Thyroid gland (tissue), 4 donors: ENCODE measurements at places on chromosomes 7 and 10.
A peak's percentile ranks its signal among the peaks of the same experiment; 100 is the strongest.

- DNase-seq: peak; percentile 23
These were observed 7.8 kb downstream of the ELMO1 start for GRCh38 chr7:37440738-37441385.

DNA sequence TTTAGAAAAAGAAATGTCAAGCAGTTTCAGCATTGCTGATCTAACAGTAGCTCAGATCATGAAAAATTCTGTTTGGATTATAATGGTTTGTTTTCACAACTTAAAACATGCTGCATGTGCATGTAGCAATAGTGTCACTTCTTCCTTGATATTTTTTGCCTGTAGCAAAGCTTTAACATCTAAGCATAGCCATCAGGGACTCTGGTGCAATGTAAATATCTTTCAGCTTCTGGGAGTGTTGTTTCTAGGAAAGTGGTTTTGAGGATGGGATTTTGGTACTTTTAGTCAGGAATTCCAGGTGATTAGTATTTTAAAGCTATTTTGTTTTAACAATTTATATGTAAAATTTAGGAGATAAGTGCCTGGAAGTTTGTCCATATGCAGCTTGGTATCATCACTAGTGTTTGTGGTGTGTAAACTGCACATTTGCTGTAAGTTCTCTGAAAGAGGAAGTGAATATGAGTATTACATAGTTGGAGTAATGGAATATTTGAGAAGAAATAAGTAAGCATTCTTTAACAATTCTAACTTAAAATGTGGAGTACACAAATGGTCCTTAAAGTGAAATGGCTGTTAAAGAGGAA, 1.9 kb downstream of the RSBN1L start:
- no peak for DNase-seq

DNA sequence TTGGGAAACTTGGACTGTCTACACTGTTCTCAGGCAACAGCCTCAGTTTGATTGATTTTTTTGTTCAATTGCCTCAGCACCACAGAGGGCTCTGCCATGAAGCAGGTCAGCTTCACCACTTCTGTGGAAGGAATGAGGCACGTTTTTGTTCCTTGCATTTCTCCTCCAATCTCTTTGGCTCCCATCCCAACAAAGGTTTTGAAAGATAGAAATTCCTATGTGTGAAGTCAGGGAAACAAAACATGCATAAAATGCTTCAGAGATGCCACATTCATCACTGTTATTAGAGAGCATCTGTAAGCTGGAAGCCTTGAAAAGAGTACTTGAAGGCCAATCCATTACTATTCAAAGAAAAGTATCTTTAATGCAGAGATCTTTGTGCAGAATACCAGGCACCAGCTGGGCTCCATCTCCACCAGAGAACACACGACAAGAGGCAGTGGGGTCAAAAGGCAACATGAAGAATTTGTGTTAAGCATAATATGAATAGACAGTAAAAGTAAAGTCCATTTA, 249.1 kb upstream of the LYZL1 start:
- no peak for DNase-seq

DNA sequence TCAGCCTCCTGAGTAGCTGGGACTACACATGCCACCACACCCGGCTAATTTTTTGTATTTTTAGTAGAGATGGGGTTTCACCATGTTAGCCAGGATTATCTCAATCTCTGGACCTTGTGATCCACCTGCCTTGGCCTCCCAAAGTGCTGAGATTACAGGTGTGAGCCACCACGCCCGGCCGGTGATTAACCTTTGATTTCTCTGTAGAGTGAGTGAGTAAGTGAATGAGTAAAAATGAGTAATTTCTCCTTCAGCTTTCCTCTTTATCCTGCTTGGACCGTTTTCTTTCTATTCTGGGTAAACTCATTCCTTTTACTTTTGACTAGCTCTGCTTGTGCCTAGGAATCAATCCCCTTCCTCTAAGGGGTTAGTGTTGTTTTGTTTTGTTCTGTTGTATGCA, 36.8 kb downstream of the ST7 start:
- no peak for DNase-seq

DNA sequence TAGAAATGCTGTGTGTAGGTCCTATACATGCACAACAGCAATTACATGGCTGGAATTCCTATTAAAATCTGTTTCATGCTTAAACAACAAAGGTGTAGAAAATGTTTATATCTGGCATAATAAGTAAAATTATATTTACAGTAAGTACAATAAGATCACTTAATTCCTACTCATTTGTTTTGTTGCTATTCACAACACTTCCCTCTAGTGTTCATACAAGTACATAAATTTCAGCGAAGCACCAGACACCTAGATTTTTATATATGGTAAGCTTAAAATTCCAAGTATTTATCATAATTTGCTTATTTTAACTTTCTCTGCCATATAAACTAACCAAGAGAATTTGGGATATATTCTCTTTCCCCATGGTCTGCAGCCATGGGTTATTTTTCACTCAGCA, 51.8 kb upstream of the ANK3 start:
- no peak for DNase-seq

DNA sequence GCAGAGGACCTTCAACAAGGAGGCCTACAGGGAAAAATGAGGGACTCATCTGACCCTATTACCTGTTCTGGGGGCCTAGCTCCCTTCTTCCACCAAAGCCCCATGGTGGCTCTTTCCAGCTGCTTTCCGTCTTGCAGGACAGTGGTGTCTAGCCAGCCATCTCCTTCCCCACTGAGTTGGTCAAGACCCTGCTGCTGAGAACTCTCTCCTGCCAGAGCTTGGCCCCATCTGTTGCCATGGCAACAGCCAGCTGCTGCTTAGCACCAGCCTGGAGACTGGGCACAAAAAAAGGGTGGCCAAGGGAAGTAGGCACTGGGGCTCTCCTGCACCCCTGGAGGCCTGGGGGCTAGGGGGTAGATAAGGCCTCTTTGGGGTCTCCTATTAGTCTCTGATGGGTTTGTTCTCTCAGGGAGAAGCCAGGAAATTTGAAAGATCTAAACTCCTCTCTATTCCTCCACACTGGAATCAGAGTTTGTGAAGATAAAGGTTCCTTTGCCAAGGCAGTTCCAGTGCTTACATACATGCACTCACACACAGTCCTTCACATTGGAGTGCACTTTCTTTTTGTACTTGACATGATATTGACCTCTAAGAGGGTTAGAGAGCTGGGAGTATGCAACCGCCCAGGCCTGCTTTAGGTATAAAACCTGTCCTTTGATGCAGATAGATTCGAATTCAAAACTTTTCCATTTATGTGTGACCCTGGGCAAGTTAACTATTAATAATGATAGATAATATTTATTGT, 15.8 kb downstream of the TSPAN33 start:
- DNase-seq: peak; percentile 42

GRCh38 chr7:51239691-51240090, 76.9 kb downstream of the COBL start:
- DNase-seq: no peak

- no peak for DNase-seq
These were observed 105.6 kb downstream of the ANKRD26 start for GRCh38 chr10:26994743-26995142.

GRCh38 chr7:17971411-17971810, 31.1 kb upstream of the SNX13 start:
- DNase-seq: no peak

- no peak for DNase-seq
These were observed 34.1 kb upstream of the MKI67 start for GRCh38 chr10:128160297-128160711.

GRCh38 chr10:22657566-22658225, 56.7 kb downstream of the PIP4K2A start:
- DNase-seq: peak; percentile 53

DNA sequence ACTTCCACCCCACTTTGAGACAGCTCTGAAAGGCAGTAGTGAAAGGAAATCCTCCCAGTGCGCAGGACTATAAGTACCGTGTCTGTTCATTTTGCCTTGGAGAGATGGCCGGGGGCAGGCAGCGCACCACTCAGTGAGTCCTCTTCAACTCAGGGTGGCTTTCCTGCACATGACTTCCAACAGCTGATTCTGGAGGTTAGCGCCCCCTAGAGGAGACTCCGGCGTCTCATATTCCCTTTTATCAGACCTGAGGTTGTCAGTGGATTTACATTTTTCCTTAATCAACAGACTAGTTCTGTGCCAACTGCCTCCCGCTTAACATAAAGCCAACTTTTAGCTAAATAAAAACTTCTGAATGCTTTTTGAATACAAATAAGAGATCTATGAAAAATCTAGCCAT, 101.0 kb downstream of the HERPUD2 start:
- DNase-seq: no peak

DNA sequence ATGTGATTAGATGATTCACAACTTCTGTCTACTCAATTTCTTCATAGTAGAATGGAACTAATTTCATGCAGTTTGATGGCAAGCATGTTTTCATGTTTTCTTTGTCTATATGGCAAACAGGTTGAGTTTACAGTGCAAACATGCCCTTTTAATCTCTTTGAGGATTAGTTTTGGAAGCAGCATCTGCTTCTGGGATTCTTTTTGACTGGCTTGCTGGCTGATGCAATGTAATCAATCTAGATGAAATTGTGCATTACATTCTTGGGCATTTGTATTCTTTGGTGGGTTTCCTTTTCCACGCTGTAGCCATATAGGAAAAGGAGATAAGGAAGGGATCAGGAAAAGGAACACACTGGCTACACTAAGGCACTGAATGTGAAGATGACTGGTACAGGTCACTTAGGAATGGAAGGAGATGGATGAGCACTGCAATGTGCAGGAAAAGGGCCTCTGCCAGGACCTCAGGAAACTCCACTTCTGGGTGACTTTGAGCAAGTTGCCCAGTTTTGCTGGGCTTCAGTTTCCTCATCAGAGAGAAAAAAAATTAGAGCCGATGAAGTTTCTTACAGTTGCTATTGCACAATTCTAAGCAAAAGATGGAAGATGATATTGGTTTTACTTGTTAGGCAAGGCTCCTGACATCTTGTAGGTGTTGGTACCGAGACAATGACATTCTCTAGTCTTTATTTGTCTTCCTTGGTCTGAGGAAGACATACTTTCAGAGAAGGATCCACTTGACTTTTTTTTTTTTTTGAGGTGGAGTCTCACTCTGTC, 269.1 kb downstream of the SUGCT start:
- no peak for DNase-seq

DNA sequence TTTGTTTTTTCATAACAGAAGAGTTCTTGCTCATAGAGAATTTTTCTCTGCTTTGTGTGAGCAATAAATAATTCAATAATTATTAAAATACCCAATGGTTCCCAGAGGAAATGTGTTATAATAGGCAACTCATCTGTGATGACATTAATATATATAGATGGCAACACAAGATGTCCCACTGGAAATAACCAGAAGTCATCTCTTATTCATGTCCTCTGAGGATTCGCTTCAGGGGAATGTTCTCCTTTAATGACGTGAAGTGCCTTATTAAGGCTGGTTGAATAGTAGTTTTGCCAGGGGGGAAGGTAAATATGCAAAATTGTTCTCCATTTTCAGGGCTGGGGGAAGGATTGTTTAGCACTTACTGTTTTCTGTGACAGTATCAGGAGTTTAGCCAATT, 3.1 kb downstream of the SLC39A12 start:
- no peak for DNase-seq

DNA sequence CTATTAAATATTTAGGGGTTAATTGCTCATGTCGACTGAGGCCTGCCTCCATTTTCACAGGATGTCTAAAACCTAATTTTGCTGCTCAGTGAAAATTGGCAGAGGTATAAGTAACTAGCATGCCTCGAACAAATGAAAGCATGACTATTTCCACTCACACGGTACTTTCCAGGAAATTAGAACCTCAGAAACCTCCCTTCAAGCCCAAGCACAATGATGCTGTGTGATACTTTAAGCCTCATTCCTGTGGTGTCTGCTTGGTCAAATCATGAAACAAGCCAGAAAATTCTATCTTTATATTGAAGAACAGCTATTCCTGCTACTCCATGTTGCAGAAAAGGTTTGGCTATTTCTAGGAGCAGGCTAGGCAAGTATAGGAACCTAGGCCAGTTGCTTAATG, 203.0 kb downstream of the SORCS3 start:
- DNase-seq: no peak

- no peak for DNase-seq
These were observed 305.0 kb upstream of the ZNF32 start for GRCh38 chr10:43953672-43954071.
